ENCODE measurements at places on chromosomes 3 and 15.

GRCh38 chr3:34284959-34285826 lies 486.8 kb downstream of the PDCD6IP start:
- DNase-seq, result no peak

DNA sequence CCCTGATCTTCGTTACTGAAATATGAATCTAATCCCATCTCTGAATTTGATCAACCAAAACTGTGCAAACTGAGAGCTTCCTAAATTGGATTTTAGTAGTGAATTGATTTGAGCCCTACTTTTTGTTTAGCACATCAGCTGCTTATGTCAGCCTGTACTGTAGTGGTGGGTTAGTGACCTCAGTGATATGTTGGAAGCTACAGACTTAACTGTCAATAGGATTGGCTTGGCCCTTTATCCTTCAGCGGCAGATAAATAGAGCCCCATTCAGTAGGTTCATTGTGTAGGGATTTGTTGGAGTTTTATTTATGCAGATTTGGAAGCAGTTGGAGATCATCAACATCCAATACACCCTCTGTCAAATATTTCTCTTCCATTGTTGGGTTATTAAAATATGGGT lies 409.7 kb downstream of the SOX2 start:
- DNase-seq, result no peak

- DNase-seq, result no peak
Measured at GRCh38 chr15:96363707-96364106, 33.2 kb downstream of the NR2F2 start.

DNA sequence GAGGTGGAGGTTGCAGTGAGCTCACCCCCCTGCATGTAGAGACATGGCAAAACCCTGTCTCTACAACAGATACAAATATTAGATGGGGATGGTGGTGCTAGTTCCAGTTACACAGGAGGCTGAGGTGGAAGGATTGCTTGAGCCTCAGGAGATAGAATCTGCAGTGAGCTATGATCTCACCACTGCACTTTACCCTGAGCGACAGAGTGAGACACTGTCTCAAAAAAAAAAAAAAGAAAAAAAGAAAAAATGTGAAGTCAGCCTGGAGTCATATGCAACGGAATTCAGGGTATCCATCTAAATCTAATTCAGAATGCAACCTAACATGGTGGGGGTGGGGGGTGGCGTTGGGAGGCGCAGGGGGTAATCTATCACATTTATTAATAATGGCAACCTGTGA lies 37.1 kb upstream of the NR2F2 start:
- DNase-seq, result no peak

GRCh38 chr3:154981201-154981600 lies 98.9 kb upstream of the MME start:
- no peak for DNase-seq

GRCh38 chr3:111608383-111608782 lies 13.2 kb upstream of the ZBED2 start:
- no peak for DNase-seq

DNA sequence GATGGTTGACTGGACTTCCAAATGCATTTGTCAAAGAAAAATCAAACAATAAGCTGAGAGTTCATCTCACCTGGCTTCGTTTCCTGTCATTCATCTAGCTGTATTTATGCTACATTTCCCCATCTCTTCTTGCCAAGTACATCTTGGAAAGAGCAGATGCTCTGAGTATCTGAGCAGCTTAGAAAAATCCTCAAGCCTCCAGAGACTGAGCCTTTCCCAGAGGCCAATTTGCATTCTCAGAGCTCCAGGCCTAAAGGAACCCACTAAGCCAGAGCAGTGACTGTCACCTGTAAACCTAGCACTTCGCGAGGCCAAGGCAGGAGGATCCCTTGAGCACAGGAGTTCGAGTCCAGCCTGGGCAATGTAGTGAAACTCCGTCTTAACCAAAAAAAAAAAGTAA lies 100.5 kb downstream of the XXYLT1 start:
- DNase-seq, result no peak

- DNase-seq, result no peak
Measured at GRCh38 chr3:156772588-156773206, 53.5 kb upstream of the LEKR1 start.

DNA sequence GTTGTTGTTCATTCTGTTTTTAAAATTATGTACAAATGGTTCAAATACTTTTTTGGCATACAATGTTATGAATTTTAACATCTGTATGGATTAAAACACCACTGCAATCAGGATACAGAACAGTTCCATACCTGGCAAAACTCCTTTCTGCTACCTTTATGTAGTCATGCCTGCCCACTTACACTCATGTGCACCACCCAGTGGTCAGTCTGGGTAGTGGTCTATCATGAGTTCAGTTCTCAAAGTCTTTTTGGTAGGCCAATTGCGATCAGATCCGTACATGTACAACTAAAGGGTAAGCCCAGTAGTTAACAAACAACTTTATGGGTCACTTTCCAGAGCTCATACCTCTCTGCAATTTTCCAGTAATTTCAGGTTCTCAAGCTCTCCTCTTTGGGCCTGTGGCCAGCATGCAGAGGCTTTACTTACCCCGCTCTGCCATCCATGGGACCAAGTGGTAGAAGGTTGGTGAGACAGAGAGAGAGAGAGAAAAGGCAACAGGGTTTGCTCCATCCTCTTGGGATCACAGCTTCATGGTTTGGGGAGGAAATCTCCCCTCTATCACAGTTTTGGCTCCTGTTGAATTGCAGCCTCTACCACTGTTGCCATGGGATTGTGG lies 63.9 kb upstream of the FAM98B start:
- peak; percentile 81 for DNase-seq

DNA sequence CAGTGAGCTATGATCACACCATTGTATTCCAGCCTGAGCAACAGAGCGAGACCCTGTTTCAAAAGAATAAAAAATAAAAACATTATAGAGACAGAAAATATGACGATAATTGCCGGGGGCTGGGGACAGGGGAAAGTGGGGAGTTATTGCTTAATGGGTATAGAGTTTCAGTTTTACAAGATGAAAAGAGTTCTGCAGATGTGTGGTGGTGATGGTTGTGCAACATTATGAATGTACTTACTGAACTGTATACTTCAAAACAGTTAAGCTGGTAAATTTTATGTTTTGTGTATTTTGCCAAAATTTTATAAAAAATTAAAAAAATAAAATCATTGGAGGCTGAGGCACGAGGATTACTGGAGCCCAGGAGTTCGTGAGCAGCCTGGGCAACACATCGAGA lies 24.8 kb upstream of the ZNF774 start:
- peak; percentile 5 for DNase-seq

GRCh38 chr3:53688989-53689388 lies 157.2 kb downstream of the CHDH start:
- no peak for DNase-seq

DNA sequence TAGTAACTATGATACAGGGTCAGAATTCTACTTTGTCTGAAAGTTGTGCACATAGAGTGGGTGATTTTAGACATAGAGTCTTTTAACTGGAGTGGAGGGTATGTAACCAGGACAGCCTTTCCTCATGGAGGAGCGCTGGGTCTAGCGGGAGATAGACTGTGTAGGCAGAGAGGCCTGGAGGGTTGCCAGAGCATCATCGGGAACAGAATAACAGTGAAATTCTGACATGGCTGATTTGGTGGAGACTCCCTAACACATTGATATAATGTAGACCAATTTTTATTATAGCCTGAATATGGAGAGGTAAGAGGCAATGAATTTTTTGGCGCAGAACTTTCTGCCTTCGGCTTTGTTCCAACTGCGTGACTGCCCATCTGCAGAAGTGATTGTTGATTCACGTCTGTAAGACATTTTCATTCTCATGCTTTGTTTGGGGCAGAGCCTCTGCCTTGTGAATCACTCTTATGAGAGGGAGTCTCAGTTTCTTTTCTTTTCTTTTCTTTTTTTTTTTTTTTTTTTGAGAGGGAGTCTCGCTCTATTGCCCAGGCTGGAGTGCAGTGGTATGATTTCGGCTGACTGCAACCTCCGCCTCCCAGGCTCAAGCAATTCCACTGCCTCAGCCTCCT lies 16.0 kb downstream of the LPP start:
- DNase-seq, result peak; percentile 50

GRCh38 chr15:92899601-92899947 lies 550 bp upstream of the CHD2 start:
- no peak for DNase-seq

DNA sequence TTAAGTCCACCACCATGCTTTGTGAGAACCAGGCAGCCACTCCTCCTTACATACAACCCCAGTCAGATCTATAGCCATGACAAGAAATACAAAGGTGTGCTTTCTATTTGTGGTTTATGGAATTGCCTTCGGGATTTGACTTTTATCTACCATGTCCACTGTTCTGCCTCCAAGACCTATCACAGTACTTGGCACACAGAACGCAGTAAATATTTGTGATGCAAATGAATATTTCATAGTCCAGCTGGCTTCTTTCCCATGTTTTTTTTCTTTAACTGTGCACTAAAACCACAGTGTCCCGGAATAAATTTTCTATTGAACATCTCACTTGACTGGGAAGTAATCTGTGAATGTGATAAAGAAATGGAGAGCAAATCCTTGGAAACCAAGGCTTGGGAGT lies 314.7 kb downstream of the RORA start:
- DNase-seq, result no peak

DNA sequence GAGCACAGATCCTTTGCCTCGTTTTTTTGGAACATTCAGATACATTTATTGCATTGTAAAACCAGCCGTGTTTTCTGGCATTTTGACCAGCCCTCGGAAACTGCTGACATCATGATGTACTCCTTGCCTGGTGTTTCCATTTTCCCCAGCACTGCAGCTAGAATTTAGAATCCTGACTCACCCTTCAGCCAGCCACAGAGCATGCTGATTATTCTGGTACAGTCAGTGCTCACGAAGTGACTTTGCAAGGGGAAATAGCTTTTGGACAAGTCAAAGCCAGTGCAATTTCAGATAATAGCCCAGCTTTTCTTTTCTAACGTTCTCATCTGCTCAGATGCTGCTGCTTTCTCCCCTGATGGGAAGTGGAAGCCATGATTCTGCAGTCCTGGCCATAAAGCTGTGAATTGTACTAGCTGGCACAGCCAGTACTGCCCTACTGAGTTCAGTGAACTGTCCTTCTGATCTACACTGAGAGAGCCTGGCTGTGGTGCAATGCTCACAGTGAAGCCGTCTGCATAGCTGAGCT lies 12.1 kb upstream of the CNBP start:
- no peak for DNase-seq

DNA sequence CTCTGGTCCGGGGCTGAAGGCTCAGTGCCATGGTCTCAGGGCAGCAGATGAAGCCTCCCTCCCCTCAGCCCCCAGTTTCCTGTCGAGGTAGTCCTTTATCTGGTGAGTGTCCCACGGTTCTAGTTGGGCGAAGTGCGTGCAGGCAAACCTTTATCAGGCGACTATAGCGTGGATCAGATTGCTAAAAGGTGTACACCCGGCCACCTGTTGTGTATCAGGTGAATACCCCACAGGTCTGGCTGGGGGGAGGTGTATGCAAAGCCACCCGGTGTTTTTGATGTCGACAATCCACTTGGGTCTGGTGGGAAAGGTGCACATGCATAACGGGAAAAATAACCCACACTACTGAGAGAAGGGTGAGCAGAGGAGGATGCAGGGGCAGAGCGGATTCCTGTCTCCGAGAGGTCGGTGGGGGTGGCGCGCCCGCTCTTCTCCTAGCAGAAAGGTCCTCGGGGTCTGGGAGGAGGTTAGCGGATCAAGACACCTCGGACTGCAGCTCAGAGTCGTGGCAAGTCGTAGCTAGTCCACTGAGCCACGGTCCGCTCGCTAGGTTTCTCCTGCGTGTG lies 507 bp downstream of the SLC12A6 start:
- peak; percentile 73 for DNase-seq

- no peak for DNase-seq
Measured at GRCh38 chr3:168024537-168024941, 71.2 kb downstream of the GOLIM4 start.

DNA sequence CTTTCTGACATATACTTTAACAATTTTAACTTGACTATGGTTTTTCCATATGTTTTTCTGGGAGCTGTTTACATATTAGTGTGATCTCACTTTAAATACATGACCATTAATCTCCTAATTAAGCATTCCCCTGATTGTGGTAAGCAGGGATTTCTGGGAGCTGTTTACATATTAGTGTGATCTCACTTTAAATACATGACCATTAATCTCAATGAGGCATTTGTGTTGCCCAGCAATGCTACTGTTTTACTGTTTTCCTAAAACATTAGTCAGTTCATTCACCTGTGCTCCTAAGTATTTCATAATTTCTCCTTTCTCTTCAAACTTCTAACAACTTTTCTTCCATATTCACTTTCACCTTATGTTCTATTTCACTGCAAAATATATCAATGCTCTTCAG lies 3.6 kb upstream of the GRAMD1C start:
- DNase-seq, result no peak

DNA sequence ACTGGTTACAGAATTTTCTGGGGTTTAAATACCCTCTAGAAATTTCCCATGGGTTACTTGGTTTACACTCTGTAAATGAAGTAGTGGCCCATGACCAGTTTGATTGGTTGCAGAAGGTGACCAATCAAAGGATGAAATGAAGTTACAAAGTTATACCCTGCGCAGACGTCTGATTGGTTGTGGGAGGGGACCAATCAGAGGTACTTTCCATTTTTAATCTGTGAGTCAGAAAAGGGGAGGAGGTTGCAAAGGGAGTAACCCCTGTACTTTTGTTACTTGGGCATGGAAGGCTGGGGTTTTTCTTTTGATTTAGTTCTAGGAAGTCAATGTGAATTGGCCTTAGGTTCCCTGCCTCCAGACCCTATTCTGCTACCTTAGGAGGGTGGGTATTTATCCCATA lies 18.7 kb upstream of the APH1B start:
- no peak for DNase-seq

DNA sequence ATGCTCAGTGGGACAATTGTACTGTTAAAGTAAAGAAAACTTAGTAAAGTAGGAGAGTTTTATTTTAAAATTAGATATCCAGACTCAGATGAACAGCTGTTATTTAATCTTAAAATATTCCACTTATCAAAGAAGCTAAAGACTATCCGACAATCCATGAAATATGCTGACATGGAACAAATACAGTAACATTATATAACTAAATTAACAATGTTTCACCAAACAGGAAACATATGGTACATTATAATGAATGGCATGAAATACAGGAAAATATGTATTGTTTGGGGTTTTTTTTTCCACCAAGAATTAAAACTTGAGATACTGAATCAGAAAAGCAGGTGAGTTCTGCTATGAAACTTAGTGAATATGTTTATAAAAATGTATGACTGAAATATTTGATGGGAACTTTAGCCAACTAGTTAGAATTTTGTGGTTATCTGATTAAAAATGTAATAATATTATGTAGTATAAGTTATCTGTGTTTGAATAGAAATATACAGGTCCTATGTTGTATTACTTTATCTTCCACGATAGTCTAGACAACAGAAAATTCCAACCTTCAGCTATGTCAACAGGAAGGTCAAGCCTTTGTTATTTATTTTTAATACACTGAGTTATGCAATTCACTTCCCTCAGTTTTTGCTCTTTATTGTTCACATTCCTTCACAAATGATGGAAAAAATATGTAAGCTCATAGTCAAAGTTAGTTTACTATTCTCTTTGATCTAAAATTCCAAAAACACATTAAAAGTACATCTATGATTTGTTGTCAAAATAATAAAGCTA lies 72.7 kb downstream of the UACA start:
- no peak for DNase-seq

Data from activated CD8-positive, alpha-beta memory T cell treated with anti-CD3 and anti-CD28 coated beads for 24 hours (primary cell).